ENCODE measurements at places on chromosomes 6 and 20. TPM values are rescaled to one million over a fixed set of nuclear protein-coding genes. Genes with fewer than 3 reads are reported as not detected.

DNA sequence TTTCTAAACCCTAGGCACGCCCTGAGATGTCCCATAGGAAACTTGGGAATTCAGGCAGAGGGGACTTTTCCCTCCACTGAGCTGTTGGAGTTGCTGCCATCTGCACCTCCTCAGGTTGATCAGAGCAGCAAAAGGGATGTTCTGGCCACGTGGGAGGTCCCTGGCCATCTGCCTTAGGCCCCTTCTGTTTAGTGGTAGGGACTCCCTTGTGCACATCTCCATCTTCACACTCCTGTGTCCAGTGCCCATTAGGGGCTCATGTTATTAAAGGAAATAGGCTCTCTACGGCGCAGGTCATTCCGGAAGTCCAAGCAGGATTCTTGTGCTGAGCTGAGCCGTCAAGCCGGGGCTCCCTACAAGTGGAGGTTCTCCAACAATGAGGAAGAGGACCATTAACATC, 237.8 kb upstream of the RIN2 start:
- H3K27me3 ChIP-seq, result no peaks in the 10 kb centered on the region
- no peak overlapping the region for H3K4me3 ChIP-seq
- H3K4me1 ChIP-seq, result peaks cover 36% of the 10 kb centered on the region
- no peaks in the 10 kb centered on the region for H3K36me3 ChIP-seq
- H3K27ac ChIP-seq, result no peak overlapping the region

DNA sequence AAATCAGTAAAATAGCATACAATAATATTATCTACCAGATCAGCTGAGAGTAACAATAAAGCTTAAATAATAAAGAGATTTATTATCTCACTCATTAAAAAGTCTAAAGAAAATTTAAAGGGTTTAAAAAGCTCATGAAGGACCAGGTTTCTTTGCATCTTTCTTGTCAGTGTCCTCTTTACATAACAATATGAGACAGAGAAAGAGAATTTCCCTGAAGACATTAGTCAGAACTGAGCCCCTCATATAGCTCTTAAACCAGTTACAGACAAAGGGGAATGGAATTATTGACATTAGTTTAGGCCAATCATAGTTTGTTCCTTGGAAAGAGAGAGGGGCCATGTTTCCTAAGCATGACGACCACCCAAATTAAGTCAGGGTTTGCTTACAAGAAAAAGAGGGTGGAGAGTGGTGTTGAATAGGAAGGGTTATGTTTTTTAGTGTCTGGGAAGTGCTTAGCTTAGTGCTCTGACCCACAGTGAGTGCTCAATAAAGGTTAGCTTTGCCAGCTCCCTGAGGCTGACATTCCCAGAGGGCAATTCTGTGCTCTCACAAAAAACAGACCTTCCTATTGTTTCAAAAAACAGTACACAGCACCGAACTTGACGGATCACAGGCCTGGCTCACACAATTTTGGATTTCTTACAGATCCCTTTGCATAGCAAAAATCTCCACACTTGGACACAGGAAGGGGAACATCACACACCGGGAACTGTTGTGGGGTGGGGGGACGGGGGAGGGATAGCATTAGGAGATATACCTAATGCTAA, 3.6 kb upstream of the PLCB1 start:
- no peak for DNase-seq
- no peaks in the 10 kb centered on the region for H3K27me3 ChIP-seq
- no peaks in the 10 kb centered on the region for H3K36me3 ChIP-seq
- H3K4me1 ChIP-seq, result peaks cover 8% of the 10 kb centered on the region
- no peak overlapping the region for H3K4me3 ChIP-seq

HDGFL1 gene
- not detected for total RNA-seq

DNA sequence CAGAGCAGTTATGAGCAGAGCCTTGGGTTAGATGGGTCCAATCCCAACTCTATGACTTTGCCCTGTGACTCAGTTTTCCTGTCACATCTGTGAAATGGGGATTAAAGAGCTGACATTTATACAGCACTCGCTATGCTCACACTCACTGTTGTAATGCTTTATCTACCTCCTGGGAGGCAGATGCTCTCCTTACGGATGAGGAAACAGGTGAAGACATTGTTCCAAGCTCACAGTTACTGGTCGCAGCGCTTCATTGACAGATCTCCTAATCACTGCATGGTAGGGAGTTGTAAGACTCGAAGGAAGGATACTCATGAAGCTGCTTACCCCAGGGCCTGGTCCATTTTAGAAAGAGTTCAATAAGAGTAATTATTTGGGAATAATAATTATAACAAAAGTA, 2.9 kb upstream of the MYLK2 start:
- no peak overlapping the region for H3K4me3 ChIP-seq
- H3K36me3 ChIP-seq, result no peaks in the 10 kb centered on the region
- no peak overlapping the region for H3K27ac ChIP-seq
- H3K4me1 ChIP-seq, result peaks cover 23% of the 10 kb centered on the region
- H3K27me3 ChIP-seq, result no peaks in the 10 kb centered on the region

DNA sequence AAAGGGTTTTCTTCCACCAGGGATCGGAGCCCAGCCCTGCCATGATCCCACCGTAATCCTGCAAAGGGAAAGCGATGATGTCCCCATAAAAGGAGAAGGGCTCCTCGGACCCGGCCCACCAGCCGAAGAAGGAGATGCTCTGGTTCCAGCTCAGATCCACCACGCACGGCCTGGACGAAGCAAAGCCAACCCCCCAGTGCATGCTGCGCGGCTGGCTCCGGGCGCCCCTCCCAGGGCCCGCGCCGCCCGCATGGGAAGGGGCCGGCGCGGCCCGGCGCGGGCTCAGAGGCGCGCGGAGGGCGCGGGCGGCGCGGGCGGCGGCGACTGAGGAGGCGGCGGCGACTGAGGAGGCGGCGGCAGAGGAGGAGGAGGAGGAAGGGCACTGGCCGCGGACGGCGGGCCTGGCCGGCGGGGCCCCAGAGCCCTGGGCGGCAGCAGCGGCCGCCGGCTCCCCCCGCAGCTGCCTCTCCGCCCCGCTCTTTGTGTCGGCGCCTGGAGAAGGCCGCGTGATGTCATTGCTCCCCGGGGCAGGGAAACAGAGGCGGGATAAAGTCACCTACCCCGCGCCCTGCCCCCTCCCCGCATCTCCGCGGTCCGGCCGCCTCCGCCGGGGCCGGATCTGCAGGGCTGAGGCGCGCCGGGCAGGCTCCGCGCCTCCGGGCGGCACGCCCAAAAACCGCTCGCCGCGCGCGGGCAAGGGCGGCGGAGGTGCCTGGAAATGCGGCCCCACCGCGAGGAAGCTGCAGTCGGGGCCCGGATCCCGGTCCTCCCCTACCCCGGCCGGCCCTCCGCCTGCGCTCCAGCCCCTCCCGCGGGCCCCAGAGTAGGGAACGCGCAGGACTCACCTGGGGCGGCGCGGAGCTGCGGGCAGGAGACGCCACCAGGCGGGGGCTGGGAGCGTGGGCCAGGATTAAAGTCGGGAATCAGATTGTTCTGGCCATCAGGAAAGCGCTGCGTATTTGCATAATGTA, at the start of gene FAXC:
TSS of gene FAXC (minus strand) at position 504 of the 971 bp plus-strand sequence. CDS start at position 202, 302 bp downstream.
- H3K4me1 ChIP-seq, result peaks cover 41% of the 10 kb centered on the region
- no peaks in the 10 kb centered on the region for H3K36me3 ChIP-seq
- no peaks in the 10 kb centered on the region for H3K27me3 ChIP-seq
- DNase-seq, result peak; percentile 87
- peak within 1 kb of the TSS; percentile 93 for H3K27ac ChIP-seq

DNA sequence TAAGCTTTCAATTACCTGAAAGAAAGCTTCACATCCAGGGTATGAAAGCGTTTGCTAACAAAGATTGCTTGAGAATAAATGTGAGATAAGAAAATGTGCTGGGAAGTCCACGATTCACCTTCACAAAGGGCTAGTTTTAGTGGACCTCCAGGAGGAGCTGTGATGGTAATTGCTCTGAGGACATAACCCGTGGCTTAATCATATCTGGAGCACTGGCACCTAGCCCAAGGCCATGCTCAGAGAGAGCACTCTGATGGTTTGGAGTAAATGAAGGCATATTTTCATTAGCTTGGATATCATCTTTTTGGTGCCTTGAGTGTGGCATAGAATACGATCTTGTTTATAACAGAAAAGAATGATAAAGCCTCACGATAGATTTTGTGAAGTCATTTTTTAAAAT, 46.9 kb upstream of the BACH2 start:
- no peaks in the 10 kb centered on the region for H3K27me3 ChIP-seq
- no peak overlapping the region for H3K4me3 ChIP-seq
- H3K36me3 ChIP-seq, result no peaks in the 10 kb centered on the region
- no peak overlapping the region for H3K27ac ChIP-seq

- no peak for DNase-seq
- no peak overlapping the region for H3K4me3 ChIP-seq
- peaks cover 59% of the 10 kb centered on the region for H3K4me1 ChIP-seq
- no peaks in the 10 kb centered on the region for H3K27me3 ChIP-seq
Observed at GRCh38 chr20:33566781-33567603, 77.1 kb downstream of the CBFA2T2 start.

GRCh38 chr20:64068386-64069208, 5.6 kb downstream of the TCEA2 start:
- no peaks in the 10 kb centered on the region for H3K27me3 ChIP-seq
- no peak for DNase-seq
- peaks cover 28% of the 10 kb centered on the region for H3K4me1 ChIP-seq
- no peak overlapping the region for H3K4me3 ChIP-seq

GRCh38 chr6:699319-699718, 6.4 kb upstream of the EXOC2 start:
- H3K36me3 ChIP-seq, result no peaks in the 10 kb centered on the region
- H3K27me3 ChIP-seq, result no peaks in the 10 kb centered on the region
- H3K4me1 ChIP-seq, result no peaks in the 10 kb centered on the region
- no peak overlapping the region for H3K4me3 ChIP-seq

- peak overlapping the region; percentile 0 for H3K27ac ChIP-seq
- H3K4me1 ChIP-seq, result no peaks in the 10 kb centered on the region
- no peak overlapping the region for H3K4me3 ChIP-seq
- no peaks in the 10 kb centered on the region for H3K27me3 ChIP-seq
- DNase-seq, result no peak
- no peaks in the 10 kb centered on the region for H3K36me3 ChIP-seq
Observed at GRCh38 chr20:49790077-49790798, 22.4 kb upstream of the SLC9A8 start.

DNA sequence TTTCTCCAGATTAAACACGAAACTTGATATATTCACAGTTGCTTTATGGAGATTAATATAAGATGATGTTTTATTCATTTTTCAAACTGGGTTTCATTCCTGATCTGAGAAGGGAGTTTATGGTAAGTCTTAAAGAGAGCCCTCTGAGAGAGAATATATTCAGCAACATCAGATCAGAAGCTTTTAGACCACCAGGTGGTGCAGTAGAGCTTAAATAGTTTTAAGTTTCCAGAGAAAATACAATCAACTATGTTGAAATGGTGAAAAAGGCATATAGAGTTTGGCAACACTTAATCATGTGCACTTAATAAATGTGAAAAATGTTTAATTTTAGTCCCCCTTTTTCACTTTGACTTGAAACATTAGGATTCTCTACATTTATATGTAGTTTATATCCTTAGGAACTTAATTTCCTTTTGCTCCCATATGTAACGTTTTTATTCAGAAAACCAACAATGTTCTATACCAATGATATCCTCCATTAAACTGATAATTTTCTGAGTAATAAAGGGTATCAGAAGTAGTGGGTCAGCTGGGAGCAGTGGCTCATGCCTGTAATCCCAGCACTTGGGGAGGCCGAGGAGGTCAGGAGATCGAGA, 86.4 kb upstream of the CLDN20 start:
- no peaks in the 10 kb centered on the region for H3K27me3 ChIP-seq
- no peak for DNase-seq
- peaks cover 17% of the 10 kb centered on the region for H3K4me1 ChIP-seq
- no peak overlapping the region for H3K4me3 ChIP-seq
- no peaks in the 10 kb centered on the region for H3K36me3 ChIP-seq

GRCh38 chr6:45611491-45611890, 233.8 kb upstream of the SUPT3H start:
- H3K27me3 ChIP-seq, result no peaks in the 10 kb centered on the region
- no peaks in the 10 kb centered on the region for H3K4me1 ChIP-seq

HLA-DQA1 gene
- total RNA-seq, result 0.97 TPM

- DNase-seq, result no peak
- H3K4me1 ChIP-seq, result no peaks in the 10 kb centered on the region
- no peaks in the 10 kb centered on the region for H3K36me3 ChIP-seq
- H3K27ac ChIP-seq, result no peak overlapping the region
- H3K4me3 ChIP-seq, result no peak overlapping the region
- no peaks in the 10 kb centered on the region for H3K27me3 ChIP-seq
Observed at GRCh38 chr6:129273161-129273560, 390.2 kb downstream of the LAMA2 start.

GRCh38 chr6:84769306-84769705, 4.9 kb upstream of the TBX18 start:
- no peak overlapping the region for H3K4me3 ChIP-seq
- H3K36me3 ChIP-seq, result no peaks in the 10 kb centered on the region
- no peak for DNase-seq
- H3K27me3 ChIP-seq, result peaks cover 4% of the 10 kb centered on the region
- H3K4me1 ChIP-seq, result peaks cover 4% of the 10 kb centered on the region
- no peak overlapping the region for H3K27ac ChIP-seq

GRCh38 chr6:133774356-133774755, 114.6 kb upstream of the TCF21 start:
- H3K36me3 ChIP-seq, result no peaks in the 10 kb centered on the region
- no peak for DNase-seq
- no peaks in the 10 kb centered on the region for H3K4me1 ChIP-seq
- no peak overlapping the region for H3K4me3 ChIP-seq
- no peaks in the 10 kb centered on the region for H3K27me3 ChIP-seq
- H3K27ac ChIP-seq, result no peak overlapping the region

DNA sequence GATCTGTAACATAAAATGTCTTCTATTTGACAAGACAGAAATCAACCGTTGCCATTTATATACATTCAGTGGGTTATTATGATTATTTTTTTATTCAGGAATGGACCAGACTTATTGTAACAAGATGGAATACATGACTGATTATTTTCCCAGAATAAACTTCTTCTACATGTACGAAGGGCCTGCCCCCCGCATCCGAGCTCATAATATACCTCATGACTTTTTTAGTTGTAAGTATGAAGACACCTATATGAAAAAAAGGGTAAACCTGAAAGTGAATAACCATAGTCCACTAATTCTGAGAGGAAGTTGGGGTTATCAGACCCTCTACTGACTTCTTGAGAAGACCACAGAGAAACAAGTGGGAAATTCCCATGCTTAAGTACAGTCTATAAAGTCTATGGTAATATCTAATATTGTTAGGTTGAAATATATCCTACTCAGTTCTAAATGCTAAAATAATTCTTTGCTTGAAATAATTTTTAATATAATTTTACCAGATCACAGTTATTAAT, 15.9 kb downstream of the OR2A4 start:
- no peak for DNase-seq
- no peaks in the 10 kb centered on the region for H3K27me3 ChIP-seq
- no peak overlapping the region for H3K4me3 ChIP-seq
- no peaks in the 10 kb centered on the region for H3K4me1 ChIP-seq
- H3K27ac ChIP-seq, result no peak overlapping the region

DNA sequence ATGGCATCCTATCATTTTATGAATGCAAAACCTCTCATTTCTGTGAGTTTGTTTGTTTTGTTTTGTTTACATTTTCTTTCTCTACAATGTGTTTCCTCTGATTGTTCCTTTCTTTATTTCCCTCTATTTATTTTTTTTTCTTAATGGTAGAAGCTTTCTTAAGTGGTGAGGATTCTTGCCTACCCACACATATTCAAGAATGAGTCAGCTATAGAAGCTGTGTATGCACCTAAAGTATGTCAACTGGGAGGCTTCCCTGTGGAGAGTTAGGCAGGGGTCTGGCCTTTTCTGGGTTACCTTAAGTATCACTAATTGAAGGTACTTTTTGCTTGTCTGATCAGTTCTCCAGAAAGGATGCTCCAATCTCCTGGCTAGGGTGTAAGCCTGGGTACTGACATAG, 354.0 kb downstream of the ESR1 start:
- H3K4me1 ChIP-seq, result no peaks in the 10 kb centered on the region
- H3K4me3 ChIP-seq, result no peak overlapping the region
- peaks cover 53% of the 10 kb centered on the region for H3K36me3 ChIP-seq
- no peak for DNase-seq

OR2B6 gene
- total RNA-seq, result not detected

C6orf132 gene
- total RNA-seq, result 0.83 TPM

GRCh38 chr6:80437221-80437620, 330.8 kb downstream of the BCKDHB start:
- no peak for DNase-seq
- no peaks in the 10 kb centered on the region for H3K27me3 ChIP-seq
- H3K36me3 ChIP-seq, result no peaks in the 10 kb centered on the region

BMP6 gene
- total RNA-seq, result 5.4 TPM

All from esophagus muscularis mucosa (tissue), 4 donors.